Activated CD8-positive, alpha-beta memory T cell treated with anti-CD3 and anti-CD28 coated beads for 48 hours (primary cell): ENCODE measurements at places on chromosomes 2 and 18.
A peak's percentile ranks its signal among the peaks of the same experiment; 100 is the strongest.

- DNase-seq, result no peak
These were observed 1058.7 kb upstream of the KLHL29 start for GRCh38 chr2:22326250-22326649.

- DNase-seq, result no peak
These were observed 699.6 kb downstream of the NYAP2 start for GRCh38 chr2:226098861-226099745.

GRCh38 chr18:52685316-52685715, 345.3 kb downstream of the DCC start:
- DNase-seq, result no peak

- no peak for DNase-seq
These were observed 366.9 kb downstream of the NYAP2 start for GRCh38 chr2:225766431-225766830.

GRCh38 chr2:205086662-205087061, 541.4 kb downstream of the PARD3B start:
- DNase-seq, result no peak

- no peak for DNase-seq
These were observed 12.4 kb upstream of the GPD2 start for GRCh38 chr2:156423674-156424282.

DNA sequence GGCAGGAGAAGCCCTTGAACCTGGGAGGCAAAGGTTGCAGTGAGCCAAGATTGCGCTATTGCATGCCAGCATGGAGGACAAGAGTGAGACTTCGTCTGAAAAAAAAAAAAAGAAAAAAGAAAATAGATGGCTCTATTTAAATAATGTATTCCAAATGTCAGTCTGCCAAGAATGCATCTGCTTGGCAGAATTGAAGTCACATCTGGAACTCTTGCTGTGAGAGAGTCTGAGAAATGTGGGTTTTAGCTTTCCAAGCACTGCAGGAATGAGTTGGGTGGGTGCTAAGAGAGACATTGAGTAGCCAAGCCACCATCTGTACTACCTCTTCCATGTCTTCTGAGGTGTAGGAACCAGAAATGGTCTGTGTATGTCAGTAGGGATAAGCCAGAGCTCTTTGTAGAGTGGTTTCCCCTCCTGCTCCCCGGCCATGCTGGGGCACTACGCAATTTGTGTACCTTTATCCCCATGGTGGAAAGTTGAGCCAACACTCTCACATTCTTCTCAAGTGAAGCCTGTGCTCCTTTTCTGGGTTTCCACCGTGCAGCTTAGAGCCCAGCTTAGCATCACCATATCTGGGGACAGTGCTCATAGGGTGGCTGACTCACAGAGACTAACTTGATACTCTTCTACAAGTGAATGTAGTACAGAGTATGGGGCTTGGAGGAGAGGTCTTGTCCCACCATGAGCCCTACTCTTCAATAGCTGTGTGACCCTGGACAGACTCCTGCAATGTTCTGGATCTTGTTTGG, 25.3 kb downstream of the IL1F10 start:
- DNase-seq, result no peak

- DNase-seq, result no peak
These were observed 158.9 kb downstream of the NEB start for GRCh38 chr2:151575338-151575737.

DNA sequence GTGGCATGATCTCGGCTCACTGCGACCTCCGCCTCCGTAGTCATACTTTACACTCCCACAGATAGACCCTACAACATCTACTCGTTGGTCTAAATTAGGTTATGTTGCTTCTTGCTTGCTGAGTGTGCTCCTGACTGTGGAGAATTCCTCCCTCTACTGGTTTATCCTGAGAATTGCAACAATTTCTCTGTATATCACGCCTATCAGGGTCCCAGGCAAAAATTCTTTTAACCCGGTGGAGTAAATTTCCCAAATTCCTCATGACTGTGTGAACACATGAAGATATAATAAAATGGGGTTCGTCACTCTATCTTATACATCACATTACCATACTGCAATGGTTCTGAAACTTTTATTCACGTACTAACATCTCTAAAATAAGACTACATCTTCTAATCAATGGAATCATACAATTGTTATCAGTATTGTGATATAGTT, 156.7 kb downstream of the EVA1A start:
- DNase-seq, result no peak

DNA sequence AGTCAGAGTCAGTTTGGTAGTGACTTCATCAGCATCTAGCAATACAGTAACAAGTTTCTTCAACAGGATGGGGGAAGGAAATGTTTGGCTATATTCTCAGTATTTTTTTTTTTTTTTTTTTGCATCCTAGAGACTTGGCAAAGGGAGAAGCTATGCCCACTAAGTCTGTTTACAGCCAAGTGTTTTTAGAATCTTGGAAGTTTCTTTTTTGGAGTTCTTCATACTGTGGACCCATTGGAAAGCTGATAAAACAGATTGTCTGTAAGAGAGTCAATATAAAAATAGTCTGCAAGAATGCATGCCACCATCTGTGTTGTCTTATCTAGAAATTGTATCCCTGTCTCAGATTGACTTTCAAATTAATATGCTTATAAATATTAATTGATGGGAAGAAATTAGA, 171.2 kb downstream of the ADCYAP1 start:
- no peak for DNase-seq

DNA sequence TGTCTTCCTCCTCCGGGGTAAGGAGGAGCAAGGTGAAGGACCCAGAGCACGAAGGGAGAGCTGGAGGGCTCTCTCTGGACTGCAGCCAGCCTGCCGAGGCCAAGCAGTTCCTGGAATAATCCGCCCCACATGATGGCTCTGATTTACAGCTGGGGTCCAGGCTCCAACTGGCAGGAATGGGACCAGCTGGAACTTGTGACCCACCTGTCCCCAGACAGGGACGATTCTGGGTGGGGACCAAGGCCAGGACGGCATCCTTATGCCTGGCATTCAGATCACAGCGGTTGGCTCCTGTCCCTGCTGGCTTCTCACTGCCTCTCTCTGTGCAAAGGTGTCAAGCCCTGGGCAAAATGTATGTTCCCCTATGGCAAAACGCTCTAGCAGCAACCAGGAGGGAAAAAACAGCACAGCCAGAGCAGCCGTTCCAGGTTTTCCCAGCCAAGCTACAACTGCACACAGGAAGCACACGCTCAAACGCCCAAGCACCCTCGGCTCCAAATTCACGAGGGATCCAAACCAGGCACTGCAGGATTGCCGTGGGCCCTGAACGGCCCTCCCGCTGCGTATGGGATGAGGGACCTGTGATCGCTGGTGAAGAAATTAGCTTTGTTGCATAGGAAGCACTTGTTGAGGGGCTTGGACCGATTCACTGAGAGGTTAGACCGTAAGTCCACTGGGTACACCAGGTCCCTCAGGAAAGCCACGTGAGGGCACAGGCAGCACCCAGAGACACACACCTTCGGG, 35.8 kb downstream of the FAM178B start:
- DNase-seq, result no peak

GRCh38 chr18:77130229-77131099, 2.1 kb downstream of the MBP start:
- no peak for DNase-seq

- no peak for DNase-seq
These were observed 7.8 kb downstream of the SULT1C4 start for GRCh38 chr2:108385411-108386071.

DNA sequence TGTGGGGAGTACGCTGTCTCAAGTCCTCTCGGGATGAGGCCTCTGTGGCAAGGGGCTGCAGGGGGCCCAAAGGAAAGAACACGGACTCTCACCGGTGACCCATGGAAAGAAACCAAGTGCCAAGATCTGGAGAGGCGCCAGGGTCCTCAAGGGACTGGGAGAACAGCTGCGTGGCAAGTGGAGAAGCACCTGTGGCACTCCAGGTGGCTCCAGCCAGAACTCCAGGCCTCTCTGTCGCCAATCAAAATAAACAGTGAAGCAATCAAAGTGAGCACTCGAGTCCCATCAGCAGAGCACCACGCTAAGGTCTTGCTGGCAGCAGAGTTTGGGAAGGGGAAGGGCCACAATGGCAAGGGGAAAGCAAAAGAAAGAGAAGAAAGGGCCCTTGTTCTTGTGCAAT, 54.7 kb downstream of the BCL2 start:
- no peak for DNase-seq

DNA sequence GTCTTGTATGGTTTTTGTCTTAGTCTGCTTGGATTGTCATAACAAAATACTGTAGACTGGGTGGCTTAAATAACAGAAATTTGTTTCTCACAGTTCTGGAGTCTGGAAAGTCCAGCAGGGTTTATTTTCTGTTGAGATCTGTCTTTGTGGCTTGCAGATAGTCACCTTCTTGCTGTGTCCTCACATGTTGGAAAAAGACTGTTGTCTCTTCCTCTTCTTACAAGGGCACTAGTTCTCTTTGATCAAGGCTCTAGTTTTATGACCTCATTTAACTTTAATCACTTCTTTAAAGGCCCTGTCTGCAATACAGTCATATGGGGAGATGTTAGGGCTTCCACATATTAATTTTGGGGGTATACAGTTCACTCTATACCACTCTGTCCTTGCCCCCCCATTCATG, 56.5 kb downstream of the NBEAL1 start:
- DNase-seq, result no peak

GRCh38 chr2:101803945-101804696, 106.6 kb downstream of the MAP4K4 start:
- DNase-seq, result no peak

GRCh38 chr2:150387586-150388288, 99.7 kb downstream of the RND3 start:
- DNase-seq, result no peak

DNA sequence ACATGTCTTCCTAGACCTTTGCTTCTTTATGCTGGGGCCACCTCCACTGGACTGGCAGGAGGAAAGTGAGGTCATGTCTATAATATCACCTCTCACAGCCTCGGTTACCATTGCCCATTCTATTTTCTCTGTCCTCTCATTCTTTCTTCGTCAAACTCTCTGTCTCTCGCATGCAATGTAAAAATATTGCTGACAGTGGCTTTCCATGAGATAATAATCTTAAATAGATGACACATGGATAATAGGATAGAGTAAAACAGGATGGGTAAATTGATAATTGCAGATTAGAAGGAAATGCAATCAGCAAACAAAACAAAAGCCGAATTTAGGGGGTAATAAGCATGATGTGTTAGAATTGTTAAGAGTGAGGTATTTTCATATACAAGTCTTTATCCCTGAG, 215.7 kb upstream of the PARD3B start:
- DNase-seq, result no peak

GRCh38 chr2:86105252-86105968, at the start of gene POLR1A:
Gene POLR1A (minus strand): TSS chr2:86105886. CDS start chr2:86105776, 110 bp downstream.
- peak; percentile 57 for DNase-seq

- DNase-seq, result no peak
These were observed 209.8 kb downstream of the PHLPP1 start for GRCh38 chr18:62925031-62925688.

DNA sequence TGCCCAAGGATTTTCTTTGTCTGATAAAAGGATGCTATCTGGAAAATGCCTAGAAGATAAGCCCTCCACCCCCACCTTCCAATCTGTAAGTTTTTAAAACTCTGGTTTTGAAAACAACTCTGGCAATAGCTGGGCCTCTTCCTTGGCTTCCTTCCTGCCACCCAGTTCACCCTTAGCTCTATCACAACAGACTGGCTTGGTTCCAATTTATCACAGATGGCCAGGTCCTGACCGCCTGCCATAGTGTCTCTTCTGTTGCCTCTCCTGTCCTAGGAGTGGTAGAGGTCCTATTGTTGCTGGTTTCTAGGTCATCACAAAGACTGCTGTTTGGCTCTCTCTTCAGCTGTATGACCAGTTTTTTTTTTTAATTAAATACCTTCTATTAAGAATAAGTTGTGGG, 1727.9 kb upstream of the SLC39A10 start:
- DNase-seq, result no peak

- DNase-seq, result no peak
These were observed 21.7 kb downstream of the TMX3 start for GRCh38 chr18:68693091-68693815.

- DNase-seq, result no peak
These were observed 412.1 kb downstream of the TDRD15 start for GRCh38 chr2:21535826-21536225.

DNA sequence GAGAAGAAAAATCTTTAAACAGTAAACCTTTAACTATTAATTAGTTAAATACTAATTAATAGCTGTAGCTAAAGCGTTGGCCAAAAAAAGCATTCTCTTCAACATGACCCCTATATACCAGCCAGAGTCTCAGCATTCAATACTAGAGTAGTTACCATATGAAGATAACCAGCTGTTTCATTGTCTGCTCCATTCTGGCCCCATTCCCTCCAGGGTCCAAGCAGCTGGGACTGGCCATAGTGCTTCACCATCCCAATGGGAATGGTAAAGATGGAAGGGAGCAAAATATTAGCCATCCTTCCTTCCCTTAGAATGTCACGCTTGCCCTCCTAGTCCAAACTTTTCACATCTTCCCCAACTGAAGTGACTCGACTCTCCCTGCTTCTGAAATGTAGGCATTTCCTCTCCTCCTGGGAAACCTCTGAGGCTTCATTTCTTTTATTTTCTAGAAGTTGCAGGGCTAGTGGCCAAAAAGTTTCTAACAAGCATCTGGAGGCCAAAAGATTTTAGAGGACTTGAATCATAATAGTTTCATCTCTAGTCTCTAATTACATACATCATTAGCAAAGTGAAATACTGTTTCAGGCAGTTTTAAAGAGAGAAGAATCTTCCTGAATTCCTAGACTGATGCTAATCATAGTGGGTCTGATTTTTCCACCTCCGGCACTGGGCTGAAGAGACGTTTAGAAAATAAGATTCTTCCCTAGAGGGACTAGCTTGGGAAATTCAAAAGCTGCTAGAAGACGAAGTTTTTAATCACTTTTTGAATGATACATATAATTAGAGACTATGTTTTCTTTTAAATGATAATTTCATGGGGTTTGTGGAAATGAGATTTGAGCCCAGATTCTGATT, 52.7 kb downstream of the CCDC68 start:
- no peak for DNase-seq

- DNase-seq, result no peak
These were observed 208.8 kb upstream of the TWIST2 start for GRCh38 chr2:238638982-238639628.

- no peak for DNase-seq
These were observed 177.6 kb upstream of the SLC39A10 start for GRCh38 chr2:195479407-195479806.

DNA sequence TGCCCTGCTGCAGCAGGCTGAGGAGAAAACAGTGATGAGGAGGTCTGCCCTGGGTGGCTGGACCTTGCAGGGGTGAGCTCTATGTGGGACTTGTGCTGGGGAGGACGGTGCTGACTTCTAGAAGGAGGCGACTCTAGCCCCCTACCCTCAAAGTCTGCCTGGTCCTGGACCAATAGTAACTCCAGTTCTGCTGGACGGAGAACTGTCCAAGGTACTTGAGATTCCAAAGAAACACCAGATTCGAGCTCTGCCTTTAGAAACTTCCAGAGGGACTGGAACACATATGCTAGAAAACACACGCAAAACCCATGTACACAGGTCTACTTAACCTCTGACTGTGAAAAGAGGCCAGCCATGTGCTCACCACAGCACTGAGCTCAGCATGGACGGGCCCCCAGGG, 260.6 kb downstream of the TWIST2 start:
- no peak for DNase-seq

DNA sequence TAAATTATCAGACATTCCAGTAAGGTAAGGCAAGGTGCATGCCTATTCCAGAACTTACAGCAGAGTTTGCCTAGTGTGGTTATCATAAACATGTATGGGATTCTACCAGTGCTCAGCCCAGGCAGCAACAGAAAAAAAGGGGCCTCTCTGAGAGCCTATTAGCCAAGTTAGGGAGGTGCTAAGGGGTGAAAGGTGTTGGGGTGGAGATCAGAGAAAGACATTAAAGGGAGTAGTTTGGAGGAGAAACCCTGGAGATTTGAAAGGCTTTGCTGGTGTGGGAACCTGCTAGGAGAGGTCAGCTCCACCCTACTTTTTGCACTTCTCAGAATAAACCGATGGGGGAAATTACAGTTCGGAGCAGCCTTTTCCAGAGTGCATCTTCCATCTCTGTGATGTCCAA, 2.9 kb downstream of the ARPC2 start:
- DNase-seq, result no peak
